ENCODE measurements at places on chromosomes 5 and 9. TPM values are rescaled to one million over a fixed set of nuclear protein-coding genes. Genes with fewer than 3 reads are reported as not detected.

GABRA1 gene
- total RNA-seq = under 0.01 TPM

OBP2A gene
- total RNA-seq = not detected

SIT1 gene
- total RNA-seq = 0.25 TPM

PCDH12 gene
- total RNA-seq = 1.7 TPM

CBY3 gene
- not detected for total RNA-seq

CDO1 gene
- 7.4 TPM for total RNA-seq

SMIM15 gene
- 79.8 TPM for total RNA-seq

PTGES2 gene
- 76.8 TPM for total RNA-seq

SERF1A gene
- total RNA-seq = 1.7 TPM

SLC25A2 gene
- total RNA-seq = 0.31 TPM

CAMK2A gene
- total RNA-seq = under 0.01 TPM

UBE2QL1 gene
- 0.06 TPM for total RNA-seq

IL33 gene
- total RNA-seq = 180 TPM

GARIN3 gene
- not detected for total RNA-seq

Data from aortic smooth muscle cell (primary cell).